ENCODE measurements at places on chromosomes 16 and 17. TPM values are rescaled to one million over a fixed set of nuclear protein-coding genes. Genes with fewer than 3 reads are reported as not detected.

DNA sequence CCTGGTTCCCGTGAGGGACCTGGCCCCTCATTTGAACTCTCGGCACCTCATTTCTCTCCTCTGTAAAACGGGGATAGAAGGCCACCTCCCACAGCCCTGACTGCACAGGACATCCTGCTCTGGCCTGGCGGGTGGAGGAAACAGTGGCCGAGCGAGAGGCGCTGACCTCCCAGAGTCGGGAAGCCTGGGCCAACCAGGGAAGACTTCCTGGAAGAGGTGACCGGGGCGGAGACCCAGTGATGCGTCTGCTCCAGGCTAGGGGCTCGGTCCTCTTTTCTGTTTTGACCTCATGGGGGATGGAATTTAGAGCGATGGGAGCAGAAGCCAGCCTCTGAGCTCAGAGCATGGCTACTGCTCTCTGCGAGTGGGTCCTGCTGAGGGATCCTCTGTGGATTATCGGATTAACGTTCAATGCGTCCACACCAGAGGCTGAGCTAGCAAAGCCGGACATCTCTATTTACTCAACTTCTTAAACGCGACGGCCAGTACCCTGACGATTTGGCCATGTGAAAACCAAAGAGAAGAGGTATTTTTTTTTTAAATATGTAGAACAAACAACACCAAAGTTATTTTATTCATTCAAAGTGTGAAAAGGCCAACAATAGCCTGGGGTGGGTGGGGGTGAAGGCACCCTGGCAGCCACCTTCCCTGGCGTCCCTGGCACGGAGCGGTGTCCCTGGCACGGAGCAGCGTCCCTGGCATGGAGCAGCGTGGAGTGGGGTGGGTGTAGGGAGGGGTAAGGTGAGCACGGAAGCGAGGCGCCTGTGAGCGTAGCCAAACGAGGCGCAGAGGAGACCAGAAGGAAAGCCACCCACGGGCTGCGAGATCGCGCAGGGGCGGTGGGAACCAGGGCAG, 9.2 kb upstream of the MSLN start:
- ATAC-seq, result peak; percentile 12

The P2RX1 gene
- total RNA-seq, result 0.68 TPM

The FN3KRP gene
- 18.2 TPM for total RNA-seq

The KRTAP1-1 gene
- not detected for total RNA-seq

The ZNF469 gene
- 0.24 TPM for total RNA-seq

DNA sequence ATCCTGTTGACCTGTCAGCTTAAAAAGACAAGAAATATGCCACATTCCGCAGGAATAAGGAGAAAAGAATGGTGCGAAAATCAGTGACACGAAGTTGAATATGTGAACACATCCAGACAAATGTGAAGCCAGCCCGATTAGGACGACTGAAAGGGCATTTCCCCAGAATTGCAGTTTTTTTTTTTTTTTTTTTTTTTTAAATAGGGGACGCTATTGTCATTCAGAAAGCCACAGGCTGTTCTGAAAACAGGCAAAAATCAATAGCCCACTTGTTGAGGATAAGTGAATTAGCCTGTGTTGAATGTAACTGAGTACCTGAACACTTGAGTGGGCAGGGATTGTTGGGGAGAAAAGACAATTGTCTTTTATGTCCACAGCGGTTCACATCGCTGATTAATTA, 507.1 kb downstream of the WWOX start:
- no peak for ATAC-seq

GRCh38 chr17:49338883-49339282, 23.2 kb downstream of the ZNF652 start:
- ATAC-seq, result no peak

The SPEM1 gene
- total RNA-seq, result not detected

The LGALS9B gene
- 14.3 TPM for total RNA-seq

The KRTAP4-7 gene
- total RNA-seq, result not detected

DNA sequence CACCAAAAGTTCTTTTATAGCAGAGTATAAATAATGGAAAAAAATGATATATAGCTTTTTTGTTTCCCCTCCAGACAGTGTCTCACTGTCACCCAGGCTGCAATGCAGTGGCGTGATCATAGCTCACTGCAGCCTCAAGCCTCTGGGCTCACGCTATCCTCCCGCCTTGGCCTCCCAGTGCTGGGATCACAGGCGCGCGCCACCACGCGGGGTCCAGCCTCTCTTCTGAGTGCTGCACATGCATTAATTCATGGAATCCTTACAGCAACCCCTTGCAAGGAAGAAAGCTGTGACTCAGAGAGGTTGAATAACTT, 18.0 kb upstream of the ZNF629 start:
- peak; percentile 40 for ATAC-seq

DNA sequence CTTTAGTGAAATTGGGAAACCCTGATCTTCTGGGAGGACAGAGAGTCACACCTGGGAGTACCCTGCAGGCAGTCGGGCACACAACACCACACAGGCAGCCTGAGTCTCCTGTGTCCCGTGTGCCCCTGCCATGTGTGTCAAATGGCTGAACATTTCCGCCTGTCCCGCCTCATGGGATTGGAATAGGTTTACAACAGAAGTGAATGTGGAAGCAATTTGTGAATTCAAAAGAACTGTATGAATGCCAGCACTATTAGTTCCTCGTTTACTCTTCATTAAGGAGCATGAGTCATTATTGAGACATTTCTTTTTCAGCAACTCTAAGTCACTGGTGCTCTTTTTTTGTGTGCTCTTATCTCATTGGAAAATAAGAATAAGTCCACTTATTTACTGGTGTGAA, 226.5 kb downstream of the PMP22 start:
- peak; percentile 86 for ATAC-seq

The CNEP1R1 gene
- 10.3 TPM for total RNA-seq

GRCh38 chr16:53207810-53208752, 153.3 kb downstream of the CHD9 start:
- ATAC-seq, result peak; percentile 83

DNA sequence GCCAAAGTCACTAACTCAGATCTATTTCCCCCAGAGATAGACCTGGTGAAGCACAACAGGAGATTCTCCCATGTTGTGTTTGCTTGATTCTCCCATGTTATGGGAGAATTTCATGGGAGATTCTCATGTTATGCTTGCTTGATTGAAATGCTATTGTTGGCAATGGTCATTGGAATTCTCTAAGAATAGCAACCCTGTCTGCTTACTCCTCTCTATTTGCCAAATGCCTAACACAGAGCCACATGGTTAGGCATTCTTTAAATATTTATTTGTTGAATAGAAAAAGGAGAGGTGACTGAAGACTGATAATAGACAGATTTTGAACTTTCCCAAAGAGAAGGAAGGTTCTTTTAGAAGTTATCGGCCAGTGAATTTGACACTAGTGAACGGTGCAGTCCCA, 111.5 kb upstream of the MPHOSPH6 start:
- no peak for ATAC-seq

DNA sequence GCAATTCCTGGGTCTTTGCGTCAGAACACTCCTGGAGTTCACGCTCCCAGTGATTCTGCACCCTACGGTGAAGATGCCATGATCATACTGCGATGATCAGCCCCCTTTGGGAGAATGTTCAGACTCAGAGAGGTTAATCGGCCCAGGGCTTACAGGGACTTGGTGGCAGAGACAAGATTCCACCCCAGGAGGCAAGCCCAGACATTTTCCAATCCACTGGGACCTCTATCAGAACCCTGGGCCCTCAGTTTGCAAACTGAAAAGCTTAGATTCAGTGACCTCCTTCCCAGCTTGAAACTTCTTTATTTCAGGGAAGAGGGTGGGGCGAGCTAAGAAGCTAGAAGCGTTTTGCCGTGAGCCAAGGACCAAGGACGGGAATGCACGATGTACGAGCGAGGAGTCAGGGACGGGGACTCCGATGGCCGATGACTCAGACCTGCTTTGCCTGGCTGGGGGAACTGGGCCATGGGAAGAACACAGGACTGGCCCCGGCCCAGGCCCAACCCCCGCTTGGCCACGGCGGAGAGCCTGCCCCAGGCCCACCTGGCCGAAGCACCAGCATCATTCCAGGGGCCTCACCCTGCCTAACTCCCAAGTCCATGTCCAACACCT, 34.7 kb downstream of the SOCS3 start:
- ATAC-seq, result peak; percentile 55

The COX6A2 gene
- total RNA-seq, result 0.48 TPM

DNA sequence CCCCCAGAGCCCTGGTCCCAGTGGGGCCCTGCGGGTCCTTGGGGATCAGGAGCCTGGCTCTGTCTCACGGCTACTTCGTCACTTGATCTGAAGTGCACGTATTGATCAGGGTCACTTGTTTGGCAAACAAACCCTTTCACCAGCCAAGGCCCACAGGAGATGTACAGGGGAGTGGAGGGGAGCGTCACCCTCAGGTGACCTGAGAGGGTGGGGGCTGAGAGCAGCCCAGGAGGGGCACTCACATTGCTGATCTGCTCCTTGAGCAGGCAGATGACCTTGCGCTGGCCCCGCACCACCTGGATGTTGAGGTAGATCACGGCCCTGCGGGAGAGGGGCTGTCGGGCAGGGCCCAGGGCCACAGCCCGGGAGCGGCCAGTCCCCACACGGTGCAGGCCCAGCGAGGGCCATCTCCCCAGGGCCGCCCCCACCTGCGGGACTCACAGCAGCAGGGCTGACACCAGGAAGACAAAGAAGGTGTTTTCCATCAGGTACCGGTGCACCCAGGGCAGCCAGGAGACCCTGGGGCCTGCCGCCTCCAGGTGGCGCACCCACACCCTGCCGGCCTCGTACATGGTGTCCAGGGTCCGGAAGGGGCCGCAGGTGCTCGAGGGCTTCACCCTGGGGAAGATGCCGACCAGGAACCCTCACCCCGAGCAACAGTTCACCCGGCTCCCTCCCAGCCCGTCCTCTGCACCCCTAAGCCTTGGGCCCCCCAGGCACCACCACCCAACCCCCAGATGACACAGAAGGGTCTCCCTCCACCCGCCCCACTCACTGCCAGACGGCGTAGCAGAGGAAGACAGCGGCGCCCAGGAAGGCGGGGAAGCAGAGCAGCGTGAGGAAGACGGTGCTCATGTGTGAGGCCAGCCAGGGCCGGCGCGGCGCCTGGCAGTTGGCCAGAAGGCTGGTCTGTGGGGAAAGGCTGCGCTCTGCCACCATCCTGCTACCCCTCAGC, 11.3 kb downstream of the TMC6 start:
- ATAC-seq, result peak; percentile 14

The RASD1 gene
- total RNA-seq, result 0.60 TPM

DNA sequence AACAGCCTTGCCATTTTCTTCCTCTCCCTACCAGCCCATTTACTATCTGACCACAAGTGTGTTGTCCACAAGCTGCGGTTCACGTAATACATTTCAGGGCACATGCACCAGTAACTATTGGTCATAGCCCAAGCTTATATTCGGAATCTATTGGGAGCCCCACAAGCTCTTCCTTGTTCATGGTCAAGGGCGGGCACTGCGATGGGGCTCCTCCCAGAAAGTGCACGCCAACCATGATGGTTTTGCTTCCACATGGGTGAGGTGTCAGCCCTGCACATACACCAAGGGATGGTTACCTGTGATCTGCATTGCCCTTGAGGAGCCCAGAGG, 12.1 kb downstream of the THRA start:
- ATAC-seq, result no peak

The PPM1D gene
- 9.5 TPM for total RNA-seq

The P3H4 gene
- total RNA-seq, result 1.9 TPM
